Muscle of leg (tissue), 16 donors: ENCODE measurements at places on chromosomes 1 and 21.

DNA sequence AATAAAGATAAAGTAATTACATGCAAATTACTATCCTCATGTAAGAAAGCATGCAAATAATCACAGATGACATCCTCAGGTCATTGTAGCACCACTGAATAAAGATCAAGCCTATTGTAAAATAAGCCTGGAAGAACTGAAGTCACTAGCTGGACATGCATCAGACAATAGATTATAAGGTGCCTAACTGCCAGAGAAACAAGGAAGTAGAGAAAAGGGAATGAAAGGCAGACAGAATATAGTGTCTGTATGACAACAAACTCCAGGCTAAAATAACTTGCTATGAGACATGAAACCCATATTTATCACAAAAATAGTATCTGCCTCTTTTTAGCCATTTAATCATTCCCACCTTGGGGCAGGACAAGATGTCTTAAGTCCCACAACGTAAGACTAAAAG is 108.7 kb downstream of the ENAH start:
- H3K27ac ChIP-seq: no peak overlapping the region
- DNase-seq: no peak
- H3K36me3 ChIP-seq: peaks cover 3% of the 10 kb centered on the region
- no peaks in the 10 kb centered on the region for H3K4me1 ChIP-seq
- H3K4me3 ChIP-seq: no peak overlapping the region

GRCh38 chr1:10789047-10789791 is 7.2 kb downstream of the CASZ1 start:
- H3K27me3 ChIP-seq: peaks cover 56% of the 10 kb centered on the region
- H3K36me3 ChIP-seq: no peaks in the 10 kb centered on the region
- no peak overlapping the region for H3K4me3 ChIP-seq
- peaks cover 56% of the 10 kb centered on the region for H3K4me1 ChIP-seq

DNA sequence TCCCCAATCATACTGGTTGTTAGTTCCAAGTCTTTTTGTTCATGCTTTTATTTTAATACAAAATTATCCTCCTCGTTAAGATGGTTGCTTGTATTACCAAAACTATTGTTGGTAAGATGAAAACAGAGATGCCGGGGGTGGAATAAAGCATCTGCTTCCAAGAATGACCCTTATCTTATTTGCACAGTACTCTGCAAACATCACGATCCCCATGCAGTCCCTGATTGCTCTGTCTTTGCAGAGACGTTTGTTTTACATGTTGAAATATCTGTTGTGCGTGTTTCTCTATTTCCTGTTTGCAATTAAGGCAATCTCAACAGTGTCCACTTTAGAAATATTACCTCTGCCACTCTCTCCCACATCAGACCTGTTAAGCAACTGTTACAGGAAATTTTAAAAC is 141.3 kb upstream of the NCAM2 start:
- no peaks in the 10 kb centered on the region for H3K27me3 ChIP-seq
- H3K4me3 ChIP-seq: no peak overlapping the region
- H3K36me3 ChIP-seq: no peaks in the 10 kb centered on the region
- no peak for DNase-seq
- H3K4me1 ChIP-seq: no peaks in the 10 kb centered on the region

DNA sequence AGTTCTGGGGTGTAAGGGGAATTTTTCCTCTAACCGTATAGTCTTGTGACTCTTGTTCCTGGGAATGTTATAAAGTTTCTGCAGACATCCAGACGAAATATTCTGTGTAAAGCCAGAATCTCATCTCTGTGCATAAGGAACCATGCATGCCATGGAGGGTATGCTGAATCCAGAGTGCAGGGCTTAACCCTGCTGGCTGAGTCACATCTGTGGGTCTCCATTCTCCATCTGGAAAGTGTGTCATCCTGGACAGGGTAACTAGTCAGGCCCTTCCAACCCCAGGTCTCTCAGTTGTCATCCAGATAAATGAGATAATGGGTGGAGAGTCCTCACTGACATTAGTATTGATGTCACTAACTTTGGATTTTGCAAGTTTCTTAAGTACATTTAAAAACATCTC is 48.8 kb downstream of the ATP5PO start:
- no peak overlapping the region for H3K4me3 ChIP-seq
- peak; percentile 39 for DNase-seq
- no peaks in the 10 kb centered on the region for H3K36me3 ChIP-seq
- no peaks in the 10 kb centered on the region for H3K4me1 ChIP-seq
- H3K27ac ChIP-seq: no peak overlapping the region

DNA sequence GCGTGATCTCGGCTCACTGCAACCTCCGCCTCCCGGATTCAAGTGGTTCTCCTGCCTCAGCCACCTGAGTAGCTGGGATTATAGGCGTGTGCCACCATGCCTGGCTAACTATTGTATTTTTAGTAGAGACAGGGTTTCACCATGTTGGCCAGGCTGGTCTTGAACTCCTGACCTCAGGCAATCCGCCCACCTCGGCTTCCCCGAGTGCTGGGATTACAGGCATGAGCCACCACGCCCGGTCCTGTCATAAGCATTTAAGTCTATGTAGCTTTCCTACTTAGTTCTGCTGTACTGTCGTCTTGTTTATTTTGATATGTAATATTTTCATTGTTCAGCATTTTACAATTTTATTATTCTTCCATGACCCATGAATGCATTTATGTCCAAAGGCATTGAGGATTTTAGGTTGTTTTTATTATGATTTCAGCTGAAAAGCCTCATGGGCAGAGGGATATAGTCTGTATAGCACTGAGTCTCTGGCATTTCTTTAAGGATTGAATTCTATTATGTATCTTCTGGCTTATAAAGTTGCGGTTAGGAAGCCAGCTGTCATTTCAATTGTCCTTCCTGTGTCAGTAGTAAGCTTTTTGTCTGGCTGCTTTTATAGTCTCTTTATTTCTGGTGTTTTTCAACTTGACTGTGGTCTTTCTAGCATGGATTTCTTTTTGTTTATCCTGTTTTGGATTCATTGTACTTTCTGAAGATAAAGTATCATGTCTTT is 9.2 kb downstream of the AGPAT3 start:
- no peaks in the 10 kb centered on the region for H3K27me3 ChIP-seq
- no peak for DNase-seq
- H3K27ac ChIP-seq: no peak overlapping the region

DNA sequence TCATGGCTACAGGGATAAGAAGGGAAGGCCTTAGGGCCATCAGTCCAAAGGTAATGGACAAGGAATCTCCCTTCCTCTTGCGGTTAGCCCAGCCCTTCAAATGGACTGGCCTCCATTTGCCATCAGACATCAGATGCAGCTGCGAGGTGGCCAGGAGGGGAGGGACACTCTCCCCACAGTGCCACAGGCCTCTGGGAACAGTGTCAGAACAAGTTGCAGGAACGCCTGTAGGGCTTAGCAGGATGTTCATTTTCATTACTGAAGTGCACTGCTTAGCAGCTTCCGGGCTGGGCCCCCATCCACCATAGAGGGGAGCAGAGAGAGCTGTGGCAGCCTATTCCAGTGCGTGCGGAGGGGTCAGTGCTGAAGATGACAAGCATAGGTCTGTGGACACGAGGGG is 127.5 kb downstream of the GALNT2 start:
- no peak for DNase-seq
- H3K4me1 ChIP-seq: peaks cover 9% of the 10 kb centered on the region
- H3K27ac ChIP-seq: no peak overlapping the region
- no peaks in the 10 kb centered on the region for H3K27me3 ChIP-seq

GRCh38 chr1:201504799-201505502 is 2.0 kb downstream of the CSRP1 start:
- peak overlapping the region; percentile 89 for H3K27ac ChIP-seq
- H3K4me3 ChIP-seq: no peak overlapping the region
- H3K4me1 ChIP-seq: peaks cover 61% of the 10 kb centered on the region
- no peaks in the 10 kb centered on the region for H3K27me3 ChIP-seq
- H3K36me3 ChIP-seq: no peaks in the 10 kb centered on the region

DNA sequence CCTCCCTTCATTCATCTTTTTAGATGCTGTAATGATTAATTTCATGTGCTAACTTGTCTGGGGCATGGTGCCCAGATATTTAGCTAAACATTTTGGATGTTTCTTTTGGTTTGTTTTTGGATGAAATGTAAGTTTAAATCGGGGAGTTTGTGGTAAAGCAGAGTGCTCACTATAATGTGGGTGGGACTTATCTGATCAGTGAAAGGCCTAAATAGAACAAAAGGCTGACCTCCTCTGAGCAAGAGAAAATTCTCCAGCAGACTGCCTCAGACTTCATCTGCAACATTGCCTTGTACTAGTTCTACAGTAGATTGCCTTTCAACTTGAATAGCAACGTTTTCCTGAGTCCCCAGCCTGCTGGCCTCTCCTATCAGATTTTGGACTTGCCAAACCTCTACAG is 183.6 kb downstream of the S1PR1 start:
- no peaks in the 10 kb centered on the region for H3K27me3 ChIP-seq
- no peaks in the 10 kb centered on the region for H3K36me3 ChIP-seq
- H3K27ac ChIP-seq: no peak overlapping the region
- no peak overlapping the region for H3K4me3 ChIP-seq
- DNase-seq: no peak

- H3K4me3 ChIP-seq: no peak overlapping the region
- H3K36me3 ChIP-seq: peaks cover 99% of the 10 kb centered on the region
- peak overlapping the region; percentile 35 for H3K27ac ChIP-seq
- DNase-seq: no peak
- peaks cover 46% of the 10 kb centered on the region for H3K4me1 ChIP-seq
- H3K27me3 ChIP-seq: no peaks in the 10 kb centered on the region
Observed at GRCh38 chr1:8866792-8867415, 11.6 kb downstream of the ENO1 start.

- DNase-seq: peak; percentile 70
- peaks cover 41% of the 10 kb centered on the region for H3K27me3 ChIP-seq
- H3K4me1 ChIP-seq: no peaks in the 10 kb centered on the region
- no peak overlapping the region for H3K27ac ChIP-seq
Observed at GRCh38 chr1:110155878-110156522, 5.7 kb downstream of the SLC6A17 start.

GRCh38 chr1:2087766-2088165 is 37.6 kb downstream of the PRKCZ start:
- H3K36me3 ChIP-seq: no peaks in the 10 kb centered on the region
- H3K4me1 ChIP-seq: peaks cover 6% of the 10 kb centered on the region
- no peak for DNase-seq

GRCh38 chr1:10617931-10618885 is 143.5 kb downstream of the PEX14 start:
- no peak overlapping the region for H3K27ac ChIP-seq
- H3K4me1 ChIP-seq: no peaks in the 10 kb centered on the region
- no peaks in the 10 kb centered on the region for H3K27me3 ChIP-seq
- DNase-seq: no peak
- no peak overlapping the region for H3K4me3 ChIP-seq
- H3K36me3 ChIP-seq: peaks cover 16% of the 10 kb centered on the region

DNA sequence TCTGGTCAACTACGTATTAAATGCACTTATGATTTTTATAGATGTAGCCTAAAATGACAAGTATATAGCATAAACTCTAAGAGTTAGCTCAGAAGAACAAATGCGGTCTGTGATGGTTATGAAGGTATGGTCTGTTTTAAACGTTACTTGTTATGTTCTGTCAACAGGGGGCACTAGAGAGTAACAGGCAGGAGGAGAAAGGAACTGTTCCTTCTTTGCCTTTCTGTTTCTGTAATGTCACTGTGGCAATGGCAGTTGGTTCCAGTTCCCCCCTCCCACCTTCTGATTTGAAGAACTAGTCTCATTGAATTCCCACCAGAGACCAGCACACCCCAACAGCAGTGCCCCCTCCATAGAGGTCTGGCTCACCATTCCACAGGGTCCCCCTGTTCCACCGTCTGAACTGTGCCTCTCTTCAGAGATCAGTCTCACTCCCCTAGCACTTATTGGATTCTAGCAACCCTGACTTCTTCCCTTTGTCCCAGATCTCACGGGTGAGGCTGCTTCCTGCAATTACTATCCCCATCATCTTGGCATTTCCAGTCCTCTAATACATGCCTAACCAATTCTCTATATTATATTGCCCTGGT is 14.0 kb downstream of the KRTAP24-1 start:
- DNase-seq: no peak
- H3K36me3 ChIP-seq: no peaks in the 10 kb centered on the region
- no peaks in the 10 kb centered on the region for H3K4me1 ChIP-seq
- H3K27ac ChIP-seq: no peak overlapping the region
- no peak overlapping the region for H3K4me3 ChIP-seq
- H3K27me3 ChIP-seq: no peaks in the 10 kb centered on the region

GRCh38 chr1:89594096-89594740 is 38.7 kb upstream of the LRRC8C start:
- no peaks in the 10 kb centered on the region for H3K27me3 ChIP-seq
- H3K4me3 ChIP-seq: no peak overlapping the region
- no peaks in the 10 kb centered on the region for H3K4me1 ChIP-seq
- H3K36me3 ChIP-seq: no peaks in the 10 kb centered on the region
- no peak overlapping the region for H3K27ac ChIP-seq
- no peak for DNase-seq

- H3K36me3 ChIP-seq: no peaks in the 10 kb centered on the region
- H3K27ac ChIP-seq: no peak overlapping the region
- no peak for DNase-seq
- no peaks in the 10 kb centered on the region for H3K4me1 ChIP-seq
- H3K27me3 ChIP-seq: no peaks in the 10 kb centered on the region
- H3K4me3 ChIP-seq: no peak overlapping the region
Observed at GRCh38 chr1:35585281-35585680, 12.2 kb downstream of the TFAP2E start.

GRCh38 chr1:207869859-207870258 is 41.1 kb downstream of the CD34 start:
- no peaks in the 10 kb centered on the region for H3K27me3 ChIP-seq
- no peak overlapping the region for H3K4me3 ChIP-seq
- H3K4me1 ChIP-seq: peaks cover 22% of the 10 kb centered on the region
- no peak for DNase-seq
- H3K36me3 ChIP-seq: peaks cover 2% of the 10 kb centered on the region

- no peak overlapping the region for H3K4me3 ChIP-seq
- H3K36me3 ChIP-seq: no peaks in the 10 kb centered on the region
- DNase-seq: no peak
- no peaks in the 10 kb centered on the region for H3K4me1 ChIP-seq
- peaks cover 2% of the 10 kb centered on the region for H3K27me3 ChIP-seq
- H3K27ac ChIP-seq: no peak overlapping the region
Observed at GRCh38 chr1:94253456-94254017, 16.2 kb upstream of the ARHGAP29 start.

GRCh38 chr1:210366767-210367166 is 38.1 kb downstream of the HHAT start:
- no peak for DNase-seq
- no peaks in the 10 kb centered on the region for H3K27me3 ChIP-seq
- no peak overlapping the region for H3K4me3 ChIP-seq
